ENCODE measurements at places on chromosomes 11 and 22.
A peak's percentile ranks its signal among the peaks of the same experiment; 100 is the strongest.

DNA sequence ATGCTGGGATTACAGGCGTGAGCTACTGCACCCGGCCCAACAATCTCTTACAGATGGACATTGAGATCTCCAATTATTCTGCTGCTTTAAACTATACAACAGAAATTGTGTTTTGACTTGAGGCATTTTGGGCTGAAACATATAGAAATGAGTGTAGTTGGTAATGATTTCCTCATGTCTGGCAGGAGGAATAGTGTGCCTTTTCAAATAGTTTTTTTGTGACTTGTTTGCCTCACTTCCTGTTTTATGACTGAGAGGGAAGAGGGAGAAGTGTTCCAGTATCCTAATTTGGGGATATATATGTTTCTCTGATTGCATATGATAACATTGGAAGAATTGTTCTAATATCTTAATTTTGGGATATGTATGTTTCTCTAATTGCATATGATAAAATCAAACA lies 40.2 kb downstream of the EP300 start:
- DNase-seq, result no peak

GRCh38 chr11:43359422-43359818 lies 700 bp downstream of the TTC17 start:
- no peak for DNase-seq

GRCh38 chr11:10307400-10308200 lies 2.7 kb downstream of the ADM start:
- peak; percentile 93 for DNase-seq

DNA sequence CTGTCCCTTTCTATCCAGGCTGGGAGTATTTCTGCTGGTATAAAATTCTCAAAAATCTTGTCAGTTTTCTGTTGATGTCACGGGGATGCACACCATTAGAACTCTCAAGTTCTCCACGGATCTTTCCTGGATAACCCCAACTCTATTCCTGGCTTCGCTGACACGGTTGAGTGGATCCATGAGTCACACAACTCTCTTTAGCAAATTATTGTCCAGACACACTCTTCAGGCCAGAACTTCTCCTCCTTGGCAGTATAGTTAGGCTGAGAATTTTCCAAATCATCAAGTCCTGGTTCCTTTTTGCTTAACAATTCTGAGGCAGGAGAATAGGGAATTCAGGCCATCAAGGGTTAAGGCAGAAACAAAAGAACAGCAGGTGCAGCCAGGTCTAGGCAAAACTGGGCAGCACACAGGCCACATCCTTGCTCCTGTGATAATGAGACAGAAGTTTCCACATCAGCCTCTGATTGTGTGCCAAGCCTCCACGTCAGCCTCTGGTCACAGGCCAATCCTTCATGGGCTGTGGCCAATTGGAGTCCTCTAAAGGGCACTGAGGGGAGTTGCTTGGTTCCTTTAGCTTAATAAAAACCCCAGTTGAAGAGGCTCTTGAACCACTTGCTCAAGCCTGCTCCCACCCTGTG lies 5.7 kb upstream of the ACAT1 start:
- DNase-seq, result peak; percentile 92

DNA sequence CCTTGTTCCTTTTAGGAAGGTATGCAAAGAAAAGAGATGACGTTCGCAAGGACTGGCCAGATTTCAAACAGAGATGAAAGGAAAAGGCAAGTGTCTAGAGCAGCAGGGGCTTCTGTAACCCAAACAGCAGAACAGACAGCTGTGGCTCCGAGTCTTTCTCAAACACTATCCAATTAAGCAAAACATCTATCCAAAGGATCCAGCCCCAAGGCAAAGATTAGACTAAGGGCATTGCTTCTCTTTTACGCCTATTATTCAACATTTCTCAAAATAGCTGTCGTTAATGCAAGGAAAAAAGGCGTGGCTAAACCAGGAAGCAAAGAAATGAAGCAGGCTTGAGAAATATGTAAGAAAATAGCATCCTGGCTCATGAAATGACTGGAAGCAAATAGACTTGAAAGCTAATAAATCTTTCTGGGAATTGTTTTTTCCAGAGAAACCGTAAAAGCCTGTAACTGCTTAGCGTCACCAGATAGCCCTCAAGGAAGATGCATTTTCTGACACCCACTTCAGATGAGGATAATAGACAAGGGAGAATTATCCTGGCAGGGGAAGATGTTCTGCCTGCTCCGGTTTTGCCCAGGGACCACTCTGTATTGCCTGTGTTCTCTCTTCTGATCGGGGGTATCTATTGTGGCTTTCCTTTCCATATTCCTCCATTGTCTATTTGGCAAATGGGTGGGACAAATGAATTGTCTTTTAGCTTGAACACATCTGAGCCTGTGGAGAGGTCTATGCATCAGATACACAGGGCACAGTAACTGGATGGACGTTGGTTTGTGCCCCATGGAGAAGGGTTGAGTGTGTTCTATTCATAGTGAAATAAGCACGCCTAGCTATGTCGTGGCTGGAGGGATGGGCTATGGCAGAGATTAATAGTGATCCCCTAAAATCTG lies 20.2 kb downstream of the C11orf96 start:
- DNase-seq, result no peak

DNA sequence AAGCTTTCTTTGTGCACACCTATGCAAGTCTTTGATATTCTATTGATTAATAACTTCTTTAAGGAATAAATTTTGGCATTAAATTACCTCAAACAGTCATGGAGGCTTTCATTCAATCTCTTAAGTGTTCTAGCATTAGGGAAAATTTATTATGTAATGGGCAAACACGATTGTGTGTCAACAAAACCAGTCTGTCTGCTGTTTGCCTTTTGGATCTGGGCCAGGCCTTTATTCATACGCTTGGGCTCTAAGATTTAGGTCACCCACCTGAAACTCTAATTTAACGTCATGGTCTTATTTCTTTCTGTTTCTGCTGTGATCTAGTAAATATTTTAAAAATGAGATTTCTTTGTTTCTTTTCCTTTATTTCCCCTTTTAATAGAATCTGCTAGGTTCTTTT lies 1270.6 kb downstream of the LRRC4C start:
- no peak for DNase-seq

- DNase-seq, result no peak
These were observed 3.2 kb downstream of the TH start for GRCh38 chr11:2168286-2169004.

- no peak for DNase-seq
These were observed 16.0 kb upstream of the PHLDA2 start for GRCh38 chr11:2945031-2945756.

DNA sequence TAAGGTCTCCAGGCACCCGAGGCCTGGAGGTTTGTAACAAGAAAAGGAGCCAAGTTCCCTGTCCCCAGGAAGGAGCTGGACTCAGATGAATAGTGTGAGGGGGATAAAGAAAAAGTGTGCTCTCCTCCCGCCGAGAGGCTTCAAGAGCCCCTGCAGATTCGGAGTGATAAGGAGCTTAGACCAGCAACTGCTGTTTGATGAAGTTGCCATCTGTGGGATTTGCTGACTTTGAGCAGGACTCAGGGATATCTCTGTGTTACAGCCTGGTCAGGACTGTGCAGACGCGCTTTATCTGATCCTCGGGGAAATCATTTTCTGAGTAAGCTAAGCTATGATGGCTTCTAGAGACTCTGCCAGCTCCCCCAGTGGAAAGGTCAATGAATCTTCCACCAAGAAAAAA lies 1017.0 kb downstream of the TBC1D22A start:
- no peak for DNase-seq

DNA sequence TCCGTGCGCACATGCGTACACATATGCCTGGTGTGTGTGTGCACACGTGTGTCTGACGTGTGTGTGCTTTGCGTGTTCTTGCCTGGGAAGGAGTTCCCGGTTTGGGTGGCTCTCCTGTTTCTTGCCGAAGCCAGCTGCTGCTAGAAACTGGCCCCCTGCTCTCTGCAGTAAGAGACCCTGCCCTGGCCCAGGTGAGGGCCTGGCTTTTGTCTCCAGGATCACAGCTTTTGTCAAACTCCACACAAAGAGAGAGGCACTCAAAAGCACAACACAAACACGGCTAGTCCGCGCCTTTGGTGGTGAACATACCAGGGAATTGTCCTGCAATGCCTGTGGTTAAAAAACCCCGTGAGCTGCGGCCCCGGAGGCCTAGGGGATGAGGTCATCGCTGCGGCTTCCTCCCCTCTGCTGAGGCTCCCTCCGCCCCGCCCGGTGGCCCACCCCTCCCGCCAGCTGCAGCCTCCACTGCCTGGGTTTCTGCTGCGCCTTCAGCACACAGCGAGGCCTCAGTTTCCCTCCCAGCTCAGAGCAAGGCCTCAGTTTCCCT lies 88.9 kb downstream of the KCNQ1 start:
- peak; percentile 89 for DNase-seq

DNA sequence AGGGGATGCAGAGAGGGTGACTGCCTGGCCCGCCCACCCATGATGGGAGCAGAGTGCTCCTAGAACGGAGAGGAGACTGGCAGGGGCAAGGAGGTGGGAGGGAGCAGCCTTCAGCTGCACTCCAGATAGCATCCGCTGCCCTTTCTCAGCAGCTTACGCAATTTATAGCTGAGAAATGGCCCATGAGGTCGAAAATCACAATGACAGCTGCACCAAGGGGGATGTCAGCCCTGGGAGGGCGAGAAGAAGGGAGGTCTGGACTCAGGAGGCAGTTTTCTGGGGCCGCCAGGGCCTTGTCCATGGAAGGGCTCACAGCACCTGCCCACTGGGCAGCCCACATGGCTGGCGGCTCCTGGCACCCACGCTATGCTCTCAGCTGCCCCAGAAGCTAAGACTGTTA lies 17.6 kb upstream of the MOB2 start:
- DNase-seq, result no peak

- DNase-seq, result no peak
These were observed 251.3 kb upstream of the PLET1 start for GRCh38 chr11:112511911-112512310.

DNA sequence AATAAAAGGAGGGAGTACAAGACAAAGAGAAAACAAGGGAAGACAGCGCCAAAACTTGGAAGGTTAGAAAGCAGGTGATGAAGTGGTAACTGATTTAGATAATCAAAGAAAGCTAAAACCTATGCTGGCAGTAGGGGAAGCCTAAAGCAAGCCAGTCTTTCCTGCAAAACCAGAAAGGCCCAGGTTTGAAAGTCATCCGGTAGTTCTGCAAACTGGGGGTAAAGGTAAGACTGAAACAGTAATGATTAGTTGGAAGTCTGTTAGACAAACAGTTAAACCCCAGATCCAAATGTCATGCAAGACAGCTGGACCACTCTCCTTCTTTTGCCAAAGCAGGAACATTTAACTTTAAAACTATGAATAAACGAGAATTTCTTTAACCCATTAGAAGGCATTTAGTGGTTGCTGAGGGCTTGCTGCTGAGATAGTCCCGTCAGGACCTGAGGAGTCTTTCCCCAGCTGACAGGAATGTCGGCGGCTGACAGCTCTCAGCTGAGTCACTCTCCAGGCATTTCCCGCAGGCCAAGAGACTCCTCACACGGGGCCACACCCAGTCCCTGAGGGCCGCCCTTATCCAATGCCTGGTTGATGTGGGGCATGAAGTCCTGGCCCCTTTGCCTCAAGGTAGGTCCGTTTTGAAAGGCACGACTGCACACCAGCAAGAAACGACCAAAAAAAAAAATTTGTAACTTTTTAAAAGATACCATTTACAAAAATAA lies 36.3 kb upstream of the CFAP300 start:
- DNase-seq, result no peak

DNA sequence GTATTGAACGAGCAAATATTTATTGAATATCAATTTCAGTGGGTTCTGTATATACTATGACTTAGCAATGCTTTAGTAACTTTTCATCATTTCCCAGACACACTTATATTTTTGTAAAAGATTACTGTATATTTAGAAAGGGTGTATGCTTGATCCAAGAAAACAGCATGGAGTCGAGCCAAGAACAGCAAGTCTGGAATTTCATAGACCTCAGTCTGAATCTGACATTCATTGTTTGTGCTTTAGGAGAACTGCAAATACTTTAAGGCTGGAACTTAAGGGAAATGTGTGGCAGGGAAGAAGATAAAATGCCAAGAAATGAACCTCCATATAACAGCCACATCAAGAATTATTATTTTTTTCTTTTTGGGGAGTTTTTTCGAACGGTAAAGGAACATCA lies 1156.8 kb downstream of the LRRC4C start:
- DNase-seq, result no peak

GRCh38 chr11:16841984-16842383 lies 103.5 kb downstream of the C11orf58 start:
- no peak for DNase-seq

- DNase-seq, result no peak
These were observed 35.2 kb upstream of the PRODH start for GRCh38 chr22:18971321-18971751.

GRCh38 chr11:134753771-134754520 lies 341.9 kb upstream of the B3GAT1 start:
- peak; percentile 72 for DNase-seq

DNA sequence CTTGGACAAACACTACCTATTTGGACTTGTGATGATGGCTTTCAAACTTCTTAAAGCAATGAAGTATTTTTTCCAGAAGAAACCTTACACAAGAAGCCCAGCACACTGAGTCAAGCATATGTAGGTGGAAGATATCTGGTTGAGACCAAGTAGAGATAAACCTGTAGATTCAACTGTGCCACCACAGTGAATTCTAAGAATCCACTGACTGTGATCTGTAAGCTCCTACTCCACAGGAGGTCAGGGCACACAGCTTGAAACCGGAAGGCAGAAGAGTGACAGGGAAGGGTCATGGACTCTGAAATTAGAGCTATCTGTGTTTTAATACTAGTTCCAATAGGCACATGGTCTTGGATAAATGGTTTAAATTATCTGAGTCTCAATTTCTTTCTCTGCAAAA lies 404.5 kb downstream of the ETS1 start:
- no peak for DNase-seq

DNA sequence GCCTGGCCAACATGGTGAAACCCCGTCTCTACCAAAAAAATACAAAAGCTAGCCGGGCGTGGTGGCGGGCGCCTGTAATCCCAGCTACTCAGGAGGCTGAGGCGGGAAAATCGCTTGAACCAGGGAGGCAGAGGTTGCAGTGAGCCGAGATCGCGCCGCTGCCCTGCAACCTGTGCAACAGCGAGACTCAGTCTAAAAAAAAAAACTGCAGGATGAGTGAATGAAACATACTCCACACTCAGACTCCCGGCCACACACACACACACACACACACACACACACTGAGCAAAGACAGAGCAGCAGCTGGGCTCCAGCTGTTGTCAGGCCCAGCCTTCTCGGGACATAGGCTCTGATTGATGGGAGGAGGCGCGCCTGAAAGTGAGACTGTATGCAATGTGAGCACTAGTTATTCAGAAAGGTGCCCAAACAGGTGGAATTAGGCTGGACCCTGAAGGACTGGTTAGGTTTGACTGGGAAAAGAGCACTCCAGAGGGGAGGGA lies 1.5 kb upstream of the PLEKHA7 start:
- DNase-seq, result no peak

GRCh38 chr11:17217401-17217800 lies 9.6 kb upstream of the PIK3C2A start:
- no peak for DNase-seq

Measured in mesenteric fat pad (tissue), 1 donor.